Iris pigment epithelial cell (primary cell): ENCODE measurements at places on chromosomes 5 and 9.
A peak's percentile ranks its signal among the peaks of the same experiment; 100 is the strongest.

GRCh38 chr5:159657771-159658170, 258.5 kb upstream of the ADRA1B start:
- no peak for DNase-seq

DNA sequence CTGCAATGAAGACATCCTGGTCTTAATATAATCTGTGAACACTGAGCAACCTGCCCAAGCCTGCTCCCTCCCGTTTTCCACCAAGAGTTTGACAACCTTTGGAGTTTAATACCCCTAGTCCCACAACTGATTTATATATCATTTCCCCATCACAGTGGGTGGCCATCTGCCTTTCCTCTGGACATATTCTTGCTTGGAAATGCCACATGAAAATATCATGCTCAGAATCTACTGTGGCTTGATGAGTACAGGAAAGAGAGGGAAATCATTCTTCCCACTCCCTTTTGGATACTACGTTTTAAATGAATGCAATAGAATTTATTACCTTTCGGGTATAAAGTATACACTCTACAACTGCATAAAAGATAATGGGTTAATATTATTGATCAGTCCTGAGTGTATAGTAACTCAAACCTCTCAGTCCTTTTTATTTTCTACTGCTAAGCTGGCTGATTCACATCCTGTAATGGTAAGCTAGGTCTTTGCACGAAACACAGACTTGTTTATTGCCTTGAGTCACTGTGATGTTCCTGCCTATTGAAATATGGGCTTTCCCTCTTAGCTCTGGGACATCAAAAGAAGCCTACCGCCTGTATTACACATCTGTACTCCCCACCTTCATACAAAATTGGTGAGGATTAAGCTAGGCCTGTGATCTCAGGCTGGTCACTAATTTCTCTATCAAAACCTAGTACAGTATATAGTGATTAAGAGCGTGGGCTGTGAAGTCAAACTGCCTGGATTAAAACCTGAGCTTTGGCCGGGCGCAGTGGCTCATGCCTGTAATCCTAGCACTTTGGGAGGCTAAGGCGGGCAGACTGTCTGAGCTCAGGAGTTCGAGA, 67.6 kb upstream of the NR5A1 start:
- peak; percentile 84 for DNase-seq

- no peak for DNase-seq
Observed at GRCh38 chr9:108161503-108161902, 671.9 kb upstream of the KLF4 start.

DNA sequence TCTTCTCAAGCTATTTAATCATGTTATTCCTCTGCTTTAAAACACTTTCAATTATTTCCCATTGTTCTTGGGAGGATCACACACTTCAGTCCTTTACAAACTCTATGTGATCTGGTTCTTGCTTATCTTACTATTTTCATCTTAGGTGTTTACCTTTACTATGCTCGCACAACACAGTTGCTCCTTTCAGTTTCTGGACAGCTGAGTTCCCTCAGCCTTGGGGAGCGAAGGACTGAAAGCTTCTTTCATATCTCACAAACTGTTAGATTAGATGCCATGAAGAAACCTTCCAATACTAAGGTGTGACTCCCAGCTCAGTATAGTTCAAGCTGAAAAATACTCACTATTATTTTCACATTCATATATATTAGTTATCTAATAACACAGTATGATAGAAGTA, 117.9 kb downstream of the CDC42SE2 start:
- DNase-seq, result no peak

GRCh38 chr9:86481466-86481865, 127.3 kb upstream of the TUT7 start:
- DNase-seq, result no peak

- DNase-seq, result peak; percentile 84
Observed at GRCh38 chr5:173123416-173123815, 20.9 kb upstream of the BNIP1 start.

- peak; percentile 36 for DNase-seq
Observed at GRCh38 chr5:17317473-17317872, 100.0 kb downstream of the BASP1 start.

DNA sequence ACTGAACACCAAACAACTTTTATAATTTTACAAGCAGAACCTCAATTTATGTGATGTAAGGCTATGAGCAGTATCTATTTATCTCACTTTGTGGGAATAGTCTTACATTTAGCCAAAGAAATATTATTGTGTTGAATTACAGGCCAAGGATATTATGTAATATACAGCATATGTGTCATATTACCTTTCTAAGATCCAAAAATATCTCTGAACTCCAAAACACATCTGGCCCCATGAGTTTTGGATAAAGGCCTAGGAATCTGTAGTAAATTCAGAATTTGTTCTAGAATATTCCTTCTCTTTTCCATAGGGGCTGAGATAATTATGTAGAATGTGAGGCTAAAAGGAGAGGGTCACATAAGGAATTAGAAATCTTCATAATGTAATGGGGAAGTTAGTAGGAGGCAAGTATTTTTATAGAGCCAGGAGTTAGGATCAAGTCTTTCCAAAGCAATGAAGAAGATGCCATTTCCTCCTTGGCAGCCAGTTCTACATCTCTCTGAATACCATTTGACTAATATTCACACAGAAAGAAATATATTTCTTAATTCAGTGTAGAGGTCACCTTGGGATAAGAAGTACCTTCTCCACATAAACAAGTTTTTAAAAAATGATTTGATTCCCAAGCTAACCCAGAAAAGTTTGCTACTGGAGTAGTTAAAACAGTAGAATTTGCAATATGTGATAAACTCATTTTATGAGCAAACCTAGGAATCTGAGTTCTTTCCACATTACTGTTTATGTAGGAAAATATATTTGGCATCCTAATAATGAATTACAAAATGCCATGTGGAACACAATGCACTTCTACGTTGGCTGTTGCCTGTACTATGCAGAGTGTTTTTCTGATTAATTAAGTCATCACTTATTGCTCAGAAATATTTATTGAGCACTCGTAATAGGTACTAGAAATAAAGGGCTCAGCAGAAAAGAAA, 20.3 kb upstream of the GRAMD2B start:
- no peak for DNase-seq

DNA sequence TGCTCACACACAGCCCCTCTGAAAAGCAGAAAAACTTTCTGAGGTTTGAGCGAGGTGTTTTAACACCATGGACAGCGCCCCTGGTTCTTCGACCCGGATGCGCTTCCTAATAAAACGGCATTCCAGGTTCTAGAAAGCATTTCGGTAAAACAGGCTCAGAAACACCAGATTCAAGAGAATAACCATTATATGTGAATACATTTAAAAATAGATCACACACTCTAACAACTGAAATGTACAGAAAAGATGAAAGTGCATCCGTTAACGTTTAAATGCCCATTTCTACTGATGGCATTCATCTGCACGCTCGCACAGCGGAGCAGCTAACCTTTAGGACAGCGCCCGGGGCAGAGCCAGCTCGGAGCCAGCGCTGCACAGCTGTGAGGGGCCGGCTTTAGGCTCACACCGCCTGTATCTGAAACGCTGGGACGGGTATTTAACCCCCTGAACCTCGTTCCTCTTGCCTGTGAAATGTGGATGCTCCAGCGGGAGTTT, 26.3 kb upstream of the TENT4A start:
- DNase-seq, result peak; percentile 59

DNA sequence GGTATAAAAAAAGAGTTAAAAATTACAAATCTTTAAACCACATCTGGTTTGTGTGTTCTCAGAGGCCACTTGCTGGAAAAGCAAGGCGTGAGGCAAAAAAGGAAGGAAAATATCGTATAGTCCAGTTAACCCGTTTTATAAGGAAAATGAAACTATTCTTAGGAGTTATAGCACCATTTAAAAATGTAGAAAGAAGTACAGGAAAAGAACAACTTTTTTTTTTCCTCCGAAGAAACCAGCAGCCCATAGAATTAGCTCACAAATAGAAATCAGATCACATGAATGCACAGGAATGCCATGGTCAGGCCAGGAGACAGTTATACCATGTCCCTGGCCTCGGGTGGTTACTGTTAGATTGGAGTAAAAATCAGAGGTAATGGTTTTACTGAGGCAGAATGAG, 241.6 kb downstream of the FBXL7 start:
- peak; percentile 23 for DNase-seq

DNA sequence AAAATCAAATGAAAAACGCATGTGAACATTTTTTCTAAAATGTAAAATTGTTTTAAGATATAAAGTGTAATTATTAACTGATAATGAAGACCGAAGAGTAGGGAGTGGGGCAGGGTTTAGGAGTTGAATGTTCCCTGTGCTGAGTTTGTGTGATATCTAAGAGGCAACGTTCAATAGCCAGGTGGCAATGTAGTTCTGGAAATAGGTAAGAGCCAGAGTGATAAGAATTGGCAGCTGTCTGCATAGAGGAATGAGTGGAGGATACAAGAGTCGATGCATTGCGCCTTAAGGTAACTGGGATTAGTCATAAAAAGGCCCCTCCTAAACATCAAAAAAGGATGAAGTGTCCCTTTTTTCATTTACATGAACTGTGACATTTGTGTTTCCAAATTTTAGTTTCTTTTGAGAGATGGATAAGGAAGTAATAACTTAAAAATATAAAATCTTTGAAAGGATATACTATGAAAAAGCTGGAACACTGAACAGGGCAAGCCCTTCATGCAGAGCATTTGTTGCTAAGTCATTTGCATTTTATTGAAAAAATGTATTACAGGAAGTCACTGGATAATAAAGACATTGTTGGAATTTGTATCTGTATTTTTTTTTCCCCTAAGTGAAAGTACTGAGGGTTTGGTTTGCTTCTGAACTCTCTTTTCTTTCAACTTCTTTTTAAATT, 659.3 kb downstream of the ACTL7B start:
- DNase-seq, result no peak

DNA sequence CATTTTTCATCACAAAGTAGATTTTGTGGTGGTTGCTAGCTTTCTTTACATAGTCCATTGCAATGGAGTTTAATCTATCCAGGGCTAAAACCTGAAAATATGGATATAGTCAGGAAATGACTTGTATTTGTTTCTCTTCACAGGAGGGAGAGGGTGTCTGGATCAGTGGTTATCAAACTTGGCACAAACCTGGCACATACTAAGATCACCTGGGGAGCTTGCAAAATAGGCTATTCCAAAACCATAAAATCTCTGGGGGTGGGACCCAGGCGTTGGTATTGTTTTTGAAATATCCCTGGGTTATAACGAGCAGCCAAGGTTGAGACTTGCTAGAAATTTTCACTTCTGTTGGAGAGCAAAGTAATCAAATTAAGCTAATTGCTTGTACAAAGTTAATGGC, 179.9 kb downstream of the PCSK1 start:
- no peak for DNase-seq

- DNase-seq, result no peak
Observed at GRCh38 chr5:113084402-113085083, 107.9 kb downstream of the DCP2 start.

- no peak for DNase-seq
Observed at GRCh38 chr9:89497257-89497963, 503 bp downstream of the SEMA4D start.

DNA sequence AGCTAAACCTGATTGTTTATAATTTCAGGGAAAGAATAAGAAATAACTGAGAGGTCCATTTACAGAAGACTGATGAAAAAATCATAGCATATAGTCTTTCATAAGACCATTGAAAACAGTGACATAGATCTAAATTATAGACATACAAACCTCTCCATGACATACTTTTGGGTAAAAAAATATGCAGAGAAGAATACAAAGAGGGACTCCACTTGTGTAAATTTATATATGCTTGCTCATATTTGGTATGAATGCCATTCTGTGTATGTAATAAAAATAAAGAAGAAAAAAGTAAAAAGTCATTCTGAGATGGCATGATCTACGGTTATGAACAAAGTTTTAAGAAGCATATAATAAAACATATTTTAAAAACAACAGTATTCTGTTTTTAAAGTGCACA, 310.7 kb downstream of the ASTN2 start:
- DNase-seq, result peak; percentile 25

GRCh38 chr9:118567861-118568260, 801.4 kb downstream of the BRINP1 start:
- peak; percentile 12 for DNase-seq

DNA sequence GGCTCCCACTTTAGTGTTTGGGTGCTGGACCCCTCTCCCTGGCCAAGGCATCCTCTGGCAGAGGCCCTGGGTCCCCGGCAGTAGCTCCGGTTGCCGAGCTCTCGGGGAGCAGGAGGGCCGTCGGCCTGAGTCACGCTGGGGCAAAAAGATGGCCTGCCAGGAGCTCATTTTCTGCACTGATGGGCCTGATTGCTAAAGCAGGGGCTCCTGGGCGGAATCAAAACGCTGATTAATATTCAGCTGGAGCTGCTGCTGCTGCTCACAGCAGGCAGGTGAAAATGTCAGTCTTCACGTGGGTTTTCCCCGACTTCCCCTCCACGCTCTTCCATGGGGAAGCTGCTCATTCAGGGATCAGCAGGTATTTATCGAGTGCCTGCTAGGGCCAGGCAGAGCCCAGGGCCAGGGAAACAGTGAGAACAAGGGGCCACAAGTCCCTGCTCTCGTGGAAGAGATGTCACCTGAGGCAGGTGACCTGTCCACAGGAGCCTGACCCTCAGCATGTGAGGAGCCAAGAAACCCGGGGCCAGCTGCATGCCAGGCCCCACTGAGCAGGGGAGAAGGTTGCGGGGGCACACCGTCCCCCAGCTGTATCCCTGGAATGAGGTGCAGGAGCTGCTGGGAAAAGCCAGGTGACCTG, 22.1 kb downstream of the LAMC3 start:
- no peak for DNase-seq

- no peak for DNase-seq
Observed at GRCh38 chr5:73369278-73369677, 79.3 kb downstream of the FOXD1 start.

DNA sequence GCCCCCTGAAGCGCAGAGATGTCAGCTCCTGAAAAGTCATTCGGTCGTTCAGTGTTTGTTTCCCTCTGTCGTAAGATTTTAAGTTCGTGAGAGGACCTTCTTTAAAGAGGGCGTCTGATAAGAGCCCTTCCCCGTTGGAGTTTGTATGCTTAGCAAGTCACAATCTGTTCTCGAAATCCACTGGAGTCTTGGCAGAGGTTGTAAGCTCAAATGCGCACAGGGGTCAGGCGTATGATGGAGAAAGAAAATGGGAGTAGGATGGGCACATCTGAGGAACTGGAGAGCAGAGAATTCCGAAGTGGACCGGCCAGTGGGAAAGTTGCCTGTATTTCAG, 710 bp downstream of the HSD17B4 start:
- DNase-seq, result peak; percentile 32

DNA sequence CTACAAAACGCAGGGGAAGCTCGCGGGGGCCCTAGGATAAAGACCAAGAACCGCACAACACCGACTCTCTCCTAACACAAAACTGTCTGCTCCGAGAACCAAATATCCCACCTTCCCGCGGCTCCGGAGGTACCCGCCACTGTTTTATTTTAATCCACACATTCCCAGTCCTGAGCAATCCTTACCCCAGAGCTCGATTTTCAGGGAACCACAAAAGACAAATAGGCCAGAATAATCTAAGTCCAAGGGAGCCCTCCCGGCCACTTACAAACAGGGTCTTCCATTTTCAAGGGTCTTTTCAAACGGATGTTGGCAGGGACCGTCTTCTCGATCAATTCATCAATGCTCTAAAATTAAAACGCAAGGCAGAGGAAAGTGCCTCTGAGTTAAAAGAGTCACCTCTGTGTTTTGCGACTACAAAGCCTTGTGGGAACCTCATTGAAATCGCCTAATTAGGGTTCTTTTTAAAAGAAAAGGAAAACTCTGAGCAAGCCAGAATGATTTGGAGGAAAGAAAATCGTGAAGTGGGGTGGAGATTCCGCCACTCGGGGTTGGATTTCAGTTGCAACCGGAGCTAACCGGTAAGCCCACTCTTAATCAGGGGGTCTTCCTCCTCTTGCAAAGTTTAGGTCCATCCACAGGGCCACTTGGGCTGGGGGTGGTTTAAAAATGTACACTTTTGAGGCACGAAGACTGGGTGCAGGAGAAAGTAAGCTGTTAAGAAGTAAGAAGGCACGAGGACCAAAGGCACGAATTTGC, 1.0 kb downstream of the GLDC start:
- no peak for DNase-seq
